ENCODE measurements at places on chromosomes 2 and 18. TPM values are rescaled to one million over a fixed set of nuclear protein-coding genes. Genes with fewer than 3 reads are reported as not detected.
A peak's percentile ranks its signal among the peaks of the same experiment; 100 is the strongest.

PCARE gene
- 0.74 TPM for total RNA-seq

GRCh38 chr18:49899657-49900330 is 86.5 kb upstream of the ACAA2 start:
- H3K27me3 ChIP-seq: peaks cover 6% of the 10 kb centered on the region
- H3K4me3 ChIP-seq: no peak overlapping the region
- no peak overlapping the region for H3K27ac ChIP-seq
- no peak for DNase-seq
- no peaks in the 10 kb centered on the region for H3K4me1 ChIP-seq
- no peaks in the 10 kb centered on the region for H3K36me3 ChIP-seq

DNA sequence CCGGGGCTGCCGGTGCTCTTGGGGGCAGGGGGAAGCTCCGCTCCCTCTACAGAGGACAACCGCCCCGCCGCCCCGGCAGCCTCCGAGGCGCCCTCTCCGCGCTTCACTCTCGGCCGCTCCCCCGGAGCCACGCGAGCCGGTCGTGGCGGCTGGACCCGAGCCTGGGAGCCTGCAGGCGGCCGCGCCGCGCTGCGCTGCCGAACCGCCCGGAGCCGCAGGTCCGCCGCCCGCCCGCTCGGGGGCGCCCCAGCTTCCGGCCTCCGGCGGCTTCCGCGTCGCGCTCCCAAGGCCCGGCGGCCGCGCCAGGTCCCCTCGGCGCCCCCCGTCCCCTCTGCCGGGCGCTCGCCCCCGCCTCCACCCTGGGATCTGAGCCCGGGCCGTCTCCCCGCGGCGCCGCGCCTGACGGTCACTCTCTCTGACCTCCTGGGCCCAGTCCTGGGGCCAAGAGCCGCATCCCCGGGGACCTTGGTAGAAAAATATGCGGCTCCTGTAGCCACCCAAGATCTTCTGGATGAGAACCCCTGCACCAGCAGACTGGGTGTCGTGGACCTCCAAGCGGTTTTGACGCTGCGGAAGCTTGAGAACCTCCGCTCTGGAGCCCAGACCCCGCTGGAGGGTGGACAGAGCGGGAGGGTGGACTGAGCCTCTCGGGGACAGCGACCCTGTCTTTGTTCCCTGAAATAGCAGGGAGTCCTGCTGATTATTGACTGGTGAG is 44.3 kb downstream of the SERTAD2 start:
- peak overlapping the region; percentile 82 for H3K27ac ChIP-seq
- no peaks in the 10 kb centered on the region for H3K27me3 ChIP-seq
- DNase-seq: peak; percentile 71
- peak overlapping the region; percentile 77 for H3K4me3 ChIP-seq

KIAA2012 gene
- total RNA-seq: not detected

THUMPD2 gene
- total RNA-seq: 5.9 TPM
